T-helper 17 cell (primary cell): ENCODE measurements at places on chromosomes 4 and X. TPM values are rescaled to one million over a fixed set of nuclear protein-coding genes. Genes with fewer than 3 reads are reported as not detected.

Gene GPR50
- total RNA-seq = not detected

Gene WAS
- 105 TPM for total RNA-seq

Gene GIMD1
- not detected for total RNA-seq

Gene STPG2
- 0.17 TPM for total RNA-seq

Gene SLC26A1
- not detected for total RNA-seq

Gene ATOH1
- total RNA-seq = not detected

Gene ZCCHC18
- total RNA-seq = 4.9 TPM
